ENCODE measurements at places on chromosomes 11 and 22.

GRCh38 chr22:37287550-37287951, 5.2 kb downstream of the CYTH4 start:
- no peak for DNase-seq

DNA sequence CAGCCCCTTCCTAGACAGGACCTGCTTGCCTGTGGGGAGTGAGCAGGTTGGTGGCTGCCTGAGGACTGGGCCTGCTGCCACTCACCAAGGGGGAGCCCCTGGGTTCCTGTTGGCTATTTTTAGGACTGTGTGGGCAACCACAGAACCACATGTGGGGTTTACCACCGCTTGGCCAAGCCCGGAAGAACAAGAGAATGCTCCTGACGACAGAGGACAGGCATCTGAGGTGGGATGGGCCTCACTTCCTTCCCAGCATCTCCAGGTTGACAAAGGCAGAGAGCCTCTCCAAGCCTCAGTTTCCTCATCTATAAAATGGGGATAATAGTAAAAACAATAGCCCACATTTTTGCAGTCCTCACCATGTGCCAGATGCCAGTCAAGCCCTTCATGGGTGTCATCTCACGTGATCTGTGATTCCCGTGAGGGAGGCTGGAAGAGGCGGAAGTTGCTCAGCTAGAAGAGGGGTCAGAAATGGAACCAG, 43.6 kb downstream of the LRRC32 start:
- DNase-seq: no peak

DNA sequence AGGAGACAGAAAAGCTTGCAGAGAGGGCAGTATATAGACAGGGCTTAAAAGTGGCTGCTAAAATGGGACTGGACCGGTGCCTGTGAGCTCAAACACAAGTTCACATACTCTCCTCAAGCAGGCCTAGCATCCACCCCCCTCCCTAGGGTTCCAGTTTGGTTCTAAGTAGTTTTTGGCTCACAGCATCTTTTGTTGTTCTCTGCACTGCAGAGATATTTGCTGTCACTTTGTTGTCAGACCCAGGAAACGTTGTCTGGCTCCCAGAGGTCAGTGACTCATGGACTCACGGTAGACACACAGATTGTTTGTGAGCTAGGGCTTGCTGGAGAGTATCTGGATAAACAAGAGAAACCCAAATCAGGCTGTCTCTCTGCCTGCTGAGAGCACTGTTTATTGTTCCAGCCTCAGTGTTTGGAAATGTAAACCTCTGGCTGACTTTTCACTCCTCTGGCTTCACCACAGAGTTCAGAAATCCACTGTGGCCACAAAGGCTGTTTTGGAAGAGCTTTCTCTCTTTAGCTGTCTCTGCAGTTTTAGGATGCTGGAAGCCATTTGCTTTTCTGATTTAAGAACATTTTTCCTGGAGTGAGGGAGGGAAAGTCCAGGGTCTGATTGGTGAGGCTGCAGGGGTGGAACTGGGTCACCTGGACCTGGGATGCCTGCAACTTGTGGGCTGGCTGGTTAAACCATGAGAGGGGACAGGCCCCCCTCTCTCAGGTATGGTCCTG, 303.7 kb upstream of the PLET1 start:
- DNase-seq: no peak

- no peak for DNase-seq
Observed at GRCh38 chr11:14061721-14062120, 99.2 kb downstream of the SPON1 start.

DNA sequence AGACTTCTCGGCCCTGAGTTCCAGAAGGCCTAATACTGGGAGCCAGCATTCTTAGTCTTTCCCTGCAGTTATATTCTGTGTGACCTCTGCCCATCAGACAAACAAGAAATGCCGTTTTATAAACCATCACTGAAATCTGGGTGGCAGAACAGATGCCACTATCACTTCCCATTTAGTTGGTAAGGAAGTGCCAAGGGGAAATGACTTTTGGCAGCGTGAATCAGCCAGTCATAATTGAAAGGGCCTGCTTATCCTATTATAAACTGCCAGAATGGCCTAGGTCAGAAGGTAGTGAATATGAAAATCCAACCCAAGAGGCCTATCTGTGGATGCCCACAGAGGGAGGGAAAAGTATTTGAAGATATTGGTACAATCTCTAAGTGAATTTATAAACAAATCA, 646.8 kb upstream of the CCDC90B start:
- DNase-seq: no peak

DNA sequence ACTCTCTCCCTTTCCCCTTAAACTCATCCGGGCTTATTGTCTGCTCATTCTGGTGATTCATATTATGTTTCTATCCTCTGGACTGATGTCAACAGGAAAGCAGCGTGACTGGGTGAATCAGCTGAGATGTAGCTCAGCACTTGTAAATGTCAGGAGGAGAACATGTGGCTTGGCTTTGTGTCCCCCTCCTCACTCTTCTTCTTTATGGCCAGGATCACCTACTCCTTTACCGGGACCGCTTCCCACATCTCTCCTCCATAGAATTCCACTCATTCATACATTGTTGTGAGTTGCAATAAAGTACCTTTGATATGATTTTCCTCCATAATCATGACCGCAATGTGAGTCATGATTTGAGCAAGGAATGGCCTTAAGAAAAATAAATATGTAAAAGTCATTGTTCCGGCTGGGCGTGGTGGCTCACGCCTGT, 15.8 kb upstream of the SYN3 start:
- DNase-seq: no peak

GRCh38 chr11:11148104-11148509, 204.9 kb downstream of the CSNK2A3 start:
- DNase-seq: peak; percentile 52

GRCh38 chr11:83691451-83691950, 405.3 kb upstream of the CCDC90B start:
- DNase-seq: no peak

GRCh38 chr11:11215058-11215815, 137.8 kb downstream of the CSNK2A3 start:
- no peak for DNase-seq

DNA sequence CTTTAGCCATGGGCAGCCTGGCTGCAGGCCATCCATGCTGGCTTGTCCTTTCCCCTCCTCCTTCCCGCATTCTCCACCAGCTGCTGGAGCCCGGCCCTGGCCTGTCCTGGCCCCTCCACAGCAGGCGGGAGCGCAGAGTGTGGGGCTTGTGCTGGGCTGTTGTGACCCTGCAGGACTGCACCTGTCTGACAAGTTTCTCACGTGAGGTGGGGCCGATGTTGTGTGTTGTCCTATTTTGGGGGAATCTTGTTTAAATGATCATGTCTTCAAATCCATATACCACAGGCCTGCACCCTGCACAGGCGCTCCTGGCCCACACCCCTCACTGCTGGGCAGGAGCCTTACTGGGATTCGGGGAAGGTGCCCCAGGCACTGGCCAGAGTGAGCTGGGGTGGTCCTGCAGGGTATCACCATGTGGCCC, 30.4 kb downstream of the TBC1D22A start:
- DNase-seq: no peak

- no peak for DNase-seq
Observed at GRCh38 chr11:125350206-125351032, 145.6 kb downstream of the FEZ1 start.

GRCh38 chr11:14366936-14367335, 8.0 kb upstream of the RRAS2 start:
- DNase-seq: no peak

DNA sequence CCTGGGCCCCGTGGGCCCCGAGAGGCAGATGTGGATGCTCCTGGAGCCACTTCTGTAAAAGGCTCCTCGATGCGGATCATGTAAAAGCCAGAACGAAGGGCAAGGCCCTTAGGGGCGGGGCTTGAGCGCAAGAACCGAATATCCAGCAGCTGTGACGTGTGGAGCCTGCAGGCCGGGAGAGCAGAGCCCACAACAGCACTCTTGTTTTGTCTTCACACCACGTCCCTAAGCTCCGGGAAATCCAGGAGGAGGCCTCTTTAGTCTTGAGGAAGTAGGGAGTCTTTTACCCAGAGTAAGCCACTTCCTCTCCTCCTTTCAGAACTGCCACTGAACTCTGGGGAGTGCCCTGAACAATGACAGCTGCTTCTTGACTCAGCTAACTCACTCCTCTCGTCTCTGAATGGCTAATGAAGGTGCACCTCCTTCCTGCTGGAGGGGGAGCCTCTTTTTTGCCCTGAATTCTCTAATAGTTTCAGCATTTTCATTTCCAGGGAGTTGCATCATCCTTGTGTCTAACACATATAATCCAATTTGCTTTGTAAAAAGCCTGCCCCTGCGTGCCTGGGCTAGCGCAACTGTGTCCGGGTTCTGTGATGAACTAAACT, 12.5 kb downstream of the L3MBTL2 start:
- peak; percentile 23 for DNase-seq

GRCh38 chr22:24521791-24522245, 26.7 kb downstream of the UPB1 start:
- peak; percentile 8 for DNase-seq

GRCh38 chr11:45280449-45280848, 5.7 kb downstream of the SYT13 start:
- no peak for DNase-seq

DNA sequence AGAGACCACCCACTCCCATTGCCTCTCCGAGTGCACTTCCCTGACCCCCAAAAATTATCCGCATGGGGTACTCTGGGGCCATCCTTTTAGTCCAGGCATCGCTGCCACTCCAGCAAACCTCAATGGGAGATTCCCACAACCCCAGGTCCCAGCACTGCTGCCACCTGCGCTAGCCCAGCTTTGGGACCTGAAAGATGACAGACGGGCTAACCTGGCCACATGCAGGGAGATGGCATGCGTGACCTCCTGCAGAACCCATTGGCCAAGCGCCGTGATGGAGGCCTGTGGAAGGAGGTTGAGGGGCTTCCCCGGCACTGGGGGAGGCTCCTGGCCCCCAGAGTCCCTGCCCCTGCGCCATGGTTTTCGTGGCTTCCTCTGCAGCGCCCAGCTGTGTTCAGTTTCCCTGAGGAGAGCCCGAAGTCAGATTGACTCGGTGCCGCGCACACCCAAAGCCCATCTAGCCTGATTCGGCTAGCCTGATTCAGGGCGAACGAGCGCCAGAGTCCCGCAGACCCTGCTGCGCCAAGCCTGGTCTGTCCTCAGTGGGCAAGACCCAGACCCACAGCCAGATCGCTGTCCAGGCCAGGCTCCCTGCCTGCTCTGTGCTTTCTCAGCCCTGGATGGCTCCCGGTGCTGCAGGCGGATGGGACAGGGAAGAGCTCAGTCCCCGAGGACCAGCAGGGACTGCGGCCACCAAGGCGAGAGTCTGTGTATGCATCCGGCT, 751 bp upstream of the WNT7B start:
- DNase-seq: no peak

DNA sequence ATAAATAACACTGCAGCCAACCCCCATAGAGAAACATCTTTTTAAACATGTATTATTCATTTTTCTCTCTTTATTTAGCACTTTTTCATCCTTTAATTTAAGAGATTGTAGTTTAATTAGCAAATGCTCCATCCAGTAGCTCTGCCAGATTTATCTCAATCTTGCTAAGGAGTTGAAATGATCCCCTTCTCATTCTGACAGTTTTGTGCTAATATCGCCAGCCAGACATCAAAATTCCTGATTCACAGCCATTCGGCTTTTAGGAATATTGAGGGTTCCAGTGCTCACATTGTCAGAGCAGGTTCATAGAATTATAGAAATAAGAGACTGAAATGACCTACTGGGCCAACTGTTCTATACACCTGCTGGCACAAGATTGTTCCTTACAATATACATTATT, 77.8 kb downstream of the CASP12 start:
- DNase-seq: no peak

DNA sequence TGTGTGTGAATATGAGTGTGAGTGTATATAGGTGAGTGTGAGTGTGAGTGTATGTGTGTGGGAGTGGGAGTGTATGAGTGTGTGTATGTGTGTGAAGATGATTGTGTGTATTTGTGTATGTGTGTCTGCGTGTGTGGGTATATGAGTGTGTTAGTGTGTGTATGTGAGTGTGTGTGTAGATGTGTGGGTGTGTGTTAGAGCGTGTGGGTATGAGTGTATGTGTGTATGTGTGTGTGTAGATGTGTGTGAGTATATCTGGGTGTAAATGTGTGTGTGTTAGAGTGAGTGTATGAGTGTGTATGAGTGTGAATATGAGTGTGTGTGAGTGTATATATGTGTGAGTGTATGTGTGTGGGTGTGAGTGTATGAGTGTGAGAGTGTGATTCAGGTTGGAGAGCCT, 11.1 kb upstream of the LRRC10B start:
- no peak for DNase-seq

DNA sequence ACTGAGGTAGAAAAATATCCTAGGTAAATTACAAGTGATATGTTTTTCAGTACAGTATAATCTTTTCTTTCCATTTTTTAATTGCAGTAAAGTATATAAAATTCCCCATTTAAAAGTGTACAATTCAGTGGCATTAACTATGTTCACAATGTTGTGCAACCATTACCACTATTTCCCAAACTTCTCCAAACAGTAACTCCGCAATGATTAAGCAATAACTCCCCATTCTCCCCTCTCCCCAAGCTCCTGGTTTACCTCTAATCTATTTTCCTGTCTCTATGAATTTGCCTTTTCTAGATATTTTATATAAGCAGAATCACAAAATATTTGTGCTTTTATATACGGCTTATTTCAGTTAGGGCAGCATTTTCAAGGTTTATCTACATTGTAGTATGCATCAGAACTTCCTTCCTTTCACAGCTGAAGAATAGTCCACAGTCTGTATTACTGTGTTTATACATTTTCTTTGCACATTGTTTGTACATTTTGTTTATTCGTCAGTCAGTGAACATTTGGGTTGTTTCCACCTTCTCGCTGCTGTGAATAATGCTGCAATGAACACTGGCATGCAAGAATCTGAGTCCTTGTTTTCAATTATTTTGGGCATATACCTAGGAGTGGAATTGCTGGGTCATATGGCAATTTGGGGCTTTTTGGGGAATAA, 110.7 kb downstream of the RPL27A start:
- DNase-seq: no peak

Measured in activated CD4-positive, alpha-beta T cell treated with anti-CD3 and anti-CD28 coated beads, Interleukin-2, amount 50 U/mL, for 1 hour (primary cell).